ENCODE measurements at places on chromosomes 12 and 14. TPM values are rescaled to one million over a fixed set of nuclear protein-coding genes. Genes with fewer than 3 reads are reported as not detected.

- DNase-seq, result no peak
Measured at GRCh38 chr12:25317553-25317952, 66.8 kb upstream of the KRAS start.

- DNase-seq, result no peak
Measured at GRCh38 chr12:102513272-102513671, 32.9 kb upstream of the IGF1 start.

GRCh38 chr12:108527166-108527496 is 12.1 kb downstream of the FICD start:
- no peak for DNase-seq

DNA sequence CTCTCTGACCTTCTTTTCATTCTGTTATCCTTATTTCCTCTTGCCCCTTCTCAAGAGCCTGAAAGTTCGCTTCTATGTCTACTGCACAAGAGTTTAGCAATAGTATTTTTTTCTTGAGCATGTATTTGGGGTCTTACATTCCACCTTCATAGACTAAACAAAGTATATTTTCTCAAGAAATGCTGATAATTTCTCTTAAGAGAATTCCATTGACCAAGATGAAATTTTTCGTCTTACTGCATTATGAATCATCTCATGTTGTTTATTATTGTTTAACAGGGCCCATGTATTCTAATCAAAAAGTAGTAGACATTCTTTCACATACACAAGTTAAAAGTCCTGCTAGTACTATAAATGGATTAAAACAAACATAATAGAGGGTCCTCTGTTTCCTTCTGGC is 219.3 kb downstream of the C12orf50 start:
- no peak for DNase-seq

GRCh38 chr12:5898874-5899273 is 46.2 kb downstream of the ANO2 start:
- no peak for DNase-seq

GRCh38 chr12:53200107-53200457 is 7.0 kb downstream of the ITGB7 start:
- DNase-seq, result no peak

GRCh38 chr14:60655898-60656685 is 6.8 kb upstream of the SIX1 start:
- no peak for DNase-seq

RHEBL1 gene
- total RNA-seq, result 1.7 TPM

NXPH4 gene
- total RNA-seq, result 0.67 TPM

ELK3 gene
- 12.8 TPM for total RNA-seq

ALKBH1 gene
- total RNA-seq, result 14.7 TPM

ZC3H10 gene
- 2.7 TPM for total RNA-seq

TDRD9 gene
- total RNA-seq, result 7.1 TPM
